ENCODE measurements at places on chromosomes 1 and 21.
A peak's percentile ranks its signal among the peaks of the same experiment; 100 is the strongest.

GRCh38 chr1:112954945-112955772, 837 bp downstream of the SLC16A1 start:
- DNase-seq: peak; percentile 36

GRCh38 chr1:39216771-39217170, 12.3 kb downstream of the MACF1 start:
- DNase-seq: no peak

DNA sequence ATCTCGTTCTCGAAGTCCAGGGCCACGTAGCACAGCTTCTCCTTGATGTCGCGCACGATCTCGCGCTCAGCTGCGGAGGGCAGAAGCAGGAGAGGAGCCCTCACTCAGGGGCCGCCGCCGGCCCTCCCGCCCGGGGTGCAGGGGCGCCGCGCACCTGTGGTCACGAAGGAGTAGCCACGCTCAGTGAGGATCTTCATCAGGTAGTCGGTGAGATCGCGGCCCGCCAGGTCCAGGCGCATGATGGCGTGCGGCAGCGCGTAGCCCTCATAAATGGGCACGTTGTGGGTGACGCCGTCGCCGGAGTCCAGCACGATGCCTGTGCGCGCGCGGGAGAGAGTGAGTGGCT, 1.8 kb downstream of the ACTA1 start:
- DNase-seq: no peak

DNA sequence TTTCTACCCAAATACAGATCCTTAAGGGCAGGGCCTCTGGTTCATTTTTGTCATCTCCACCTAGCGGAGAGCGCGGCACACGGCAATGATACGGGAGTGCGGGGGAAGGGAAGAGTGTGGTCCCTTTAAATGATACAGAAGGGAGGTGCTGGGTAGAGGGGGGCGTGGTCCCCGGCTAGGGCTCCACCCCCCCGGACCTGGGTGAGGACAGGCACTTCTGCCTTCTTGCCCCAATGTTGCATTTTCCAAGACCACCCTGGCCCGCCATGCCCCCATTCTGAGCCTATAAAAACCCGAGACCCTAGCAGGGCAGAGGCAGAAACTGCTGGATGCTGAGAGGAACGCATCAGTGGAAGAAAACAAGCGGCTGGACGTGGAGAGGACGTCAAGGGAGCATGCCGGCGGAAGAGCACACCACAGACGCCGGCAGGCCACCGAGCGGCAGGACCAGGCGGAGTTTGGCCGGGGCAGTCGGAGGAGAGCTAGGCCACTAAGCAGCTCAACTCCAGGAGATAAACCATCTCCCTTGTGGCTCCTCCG, 30.0 kb downstream of the LRRC3 start:
- peak; percentile 40 for DNase-seq

DNA sequence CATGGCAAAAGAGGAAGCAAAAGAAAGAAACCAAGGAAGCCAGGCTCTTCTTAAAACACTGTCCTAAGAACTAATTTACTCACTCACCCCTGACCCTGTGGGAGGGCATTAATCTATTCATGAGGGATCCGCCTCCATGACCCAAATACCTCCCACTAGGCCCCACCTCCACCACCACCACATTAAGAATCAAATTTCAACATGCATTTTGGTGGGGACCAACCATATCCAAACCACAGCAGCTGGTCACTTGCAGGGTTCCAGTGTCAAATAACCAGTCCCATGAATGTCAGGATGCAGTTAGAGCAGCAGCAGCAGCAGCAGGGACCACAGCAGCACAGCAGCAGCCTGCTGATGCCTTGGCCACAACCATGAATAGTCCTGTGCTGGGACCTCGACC, 83.8 kb downstream of the ZC3H11B start:
- DNase-seq: no peak

- no peak for DNase-seq
Measured at GRCh38 chr1:45843474-45843905, 40.1 kb downstream of the MAST2 start.

- no peak for DNase-seq
Measured at GRCh38 chr1:235976490-235976889, 88.4 kb downstream of the NID1 start.

DNA sequence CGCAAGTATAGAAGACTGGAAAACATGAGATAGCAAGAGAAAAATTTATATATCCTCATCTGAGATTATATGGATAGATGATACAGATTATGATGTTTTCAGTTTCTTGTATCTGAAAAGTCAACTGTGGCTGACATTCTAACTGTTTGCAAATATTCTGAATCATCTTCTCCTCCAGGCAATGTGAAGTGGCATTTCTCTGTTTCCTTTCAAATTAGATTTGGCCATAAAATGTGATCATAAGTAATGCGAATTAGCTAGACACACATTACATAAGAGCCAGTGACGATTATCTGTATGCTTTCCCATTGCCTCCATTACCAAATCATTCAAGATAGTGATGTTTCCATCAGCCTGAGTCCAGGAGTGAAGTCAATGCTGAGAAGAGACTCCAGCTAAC, 265.2 kb downstream of the BRINP3 start:
- no peak for DNase-seq

DNA sequence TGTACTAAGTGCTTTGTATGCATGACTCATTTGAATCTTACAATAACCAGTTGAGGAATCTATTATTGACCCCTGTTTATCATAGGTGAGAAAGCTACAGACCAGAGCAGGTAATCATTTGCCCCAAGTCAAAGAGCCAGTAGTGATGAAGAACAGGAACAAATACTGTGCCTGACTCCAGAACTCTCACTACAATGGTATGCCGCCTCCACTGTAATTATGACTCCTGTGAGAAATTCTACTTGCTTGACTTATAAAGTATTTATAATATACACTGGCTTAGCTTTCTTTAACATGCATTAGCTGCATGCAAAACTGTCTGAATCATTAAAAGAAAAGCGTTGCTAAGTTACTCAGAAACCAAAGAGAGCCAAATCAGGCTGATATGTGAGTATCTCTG, 92.6 kb downstream of the ZNF281 start:
- no peak for DNase-seq

DNA sequence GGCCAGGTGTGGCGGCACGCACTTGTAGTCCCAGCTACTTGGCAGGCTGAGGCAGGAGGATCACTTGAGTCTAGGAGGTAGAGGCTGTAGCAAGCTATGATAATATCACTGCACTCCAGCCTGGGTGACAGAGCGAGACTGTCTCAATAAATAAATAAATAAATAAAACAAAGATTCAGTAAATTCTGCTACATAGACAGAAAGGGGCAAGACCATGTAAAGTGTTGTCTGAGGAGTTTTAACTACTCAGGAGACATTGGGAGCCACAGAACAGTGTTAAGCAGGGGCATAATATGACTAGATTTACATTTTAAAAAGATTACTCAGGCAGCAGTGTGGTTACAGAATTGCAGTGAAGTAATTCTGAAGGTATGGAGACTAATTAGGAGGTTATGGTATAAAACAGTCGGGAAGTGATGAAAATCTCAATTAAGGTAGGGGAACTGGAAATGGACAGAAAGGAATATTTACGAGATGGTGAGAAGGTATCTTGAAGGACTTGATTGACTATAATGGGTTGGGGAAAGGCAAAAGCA, 94.7 kb downstream of the ATP1B1 start:
- DNase-seq: no peak

DNA sequence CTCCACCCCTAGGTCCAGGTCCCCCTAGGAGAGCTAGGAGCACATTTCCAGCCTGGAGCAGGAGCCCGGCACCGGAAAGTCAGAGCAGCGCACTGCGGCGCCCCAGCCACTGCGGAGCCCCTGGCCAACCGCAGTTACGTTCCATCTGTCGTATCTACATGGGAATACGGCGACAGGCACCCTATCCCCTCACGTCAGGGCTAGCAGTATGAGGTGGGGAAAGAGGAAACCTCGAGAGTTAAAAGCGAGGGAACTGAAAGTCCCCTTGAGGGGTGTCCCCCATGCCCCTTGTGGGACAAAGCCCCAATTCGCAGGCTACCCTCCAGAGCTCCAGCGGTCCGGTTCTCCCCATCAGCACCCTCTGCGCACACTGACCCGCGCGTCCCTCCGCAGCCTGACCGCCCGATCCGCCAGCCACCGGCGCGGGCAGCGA, 995 bp downstream of the COLGALT2 start:
- DNase-seq: no peak
